ENCODE measurements at places on chromosomes 13 and 19.

GRCh38 chr19:11073568-11073967 lies 15.7 kb upstream of the LDLR start:
- DNase-seq, result no peak

GRCh38 chr13:106416645-106417044 lies 118.8 kb downstream of the EFNB2 start:
- DNase-seq, result no peak

GRCh38 chr13:71583581-71583980 lies 283.4 kb downstream of the DACH1 start:
- DNase-seq, result no peak

- peak; percentile 55 for DNase-seq
Observed at GRCh38 chr19:1507763-1508506, 4.9 kb downstream of the ADAMTSL5 start.

- DNase-seq, result no peak
Observed at GRCh38 chr13:26458196-26458749, 99.2 kb upstream of the WASF3 start.

DNA sequence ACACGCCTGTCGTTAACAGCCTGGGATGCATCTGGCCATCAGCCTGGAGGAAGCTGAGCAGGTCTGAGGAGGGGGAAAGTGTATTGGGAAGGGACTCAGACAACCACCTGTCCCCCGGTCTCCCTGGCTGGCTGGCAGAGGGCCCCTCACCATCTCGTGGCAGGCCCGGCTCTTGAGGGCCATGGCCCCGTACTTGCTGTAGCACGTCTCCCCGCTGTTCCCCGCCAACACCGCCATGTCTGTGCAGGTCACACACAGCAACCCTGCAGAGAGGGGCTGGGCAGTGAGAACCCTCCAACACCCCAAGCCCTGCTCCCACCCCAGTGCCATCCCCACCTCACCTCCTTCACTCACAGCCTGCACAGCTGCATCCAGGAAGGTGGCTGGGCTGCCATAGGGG lies 4.0 kb downstream of the TRMT1 start:
- no peak for DNase-seq

GRCh38 chr13:74032325-74032724 lies 101.9 kb downstream of the KLF12 start:
- no peak for DNase-seq

GRCh38 chr19:49554701-49555181 lies 25.6 kb downstream of the NOSIP start:
- no peak for DNase-seq

GRCh38 chr19:10796653-10797052 lies 39.4 kb downstream of the TMED1 start:
- DNase-seq, result no peak

- DNase-seq, result no peak
Observed at GRCh38 chr19:38638461-38638860, 9.0 kb upstream of the ACTN4 start.

GRCh38 chr19:43719378-43719868 lies 3.5 kb downstream of the IRGC start:
- no peak for DNase-seq
